DMS153 (cell line): ENCODE measurements at places on chromosomes 6 and 20.

GRCh38 chr20:58112017-58112781 lies 116.3 kb downstream of the ANKRD60 start:
- no peak for DNase-seq

DNA sequence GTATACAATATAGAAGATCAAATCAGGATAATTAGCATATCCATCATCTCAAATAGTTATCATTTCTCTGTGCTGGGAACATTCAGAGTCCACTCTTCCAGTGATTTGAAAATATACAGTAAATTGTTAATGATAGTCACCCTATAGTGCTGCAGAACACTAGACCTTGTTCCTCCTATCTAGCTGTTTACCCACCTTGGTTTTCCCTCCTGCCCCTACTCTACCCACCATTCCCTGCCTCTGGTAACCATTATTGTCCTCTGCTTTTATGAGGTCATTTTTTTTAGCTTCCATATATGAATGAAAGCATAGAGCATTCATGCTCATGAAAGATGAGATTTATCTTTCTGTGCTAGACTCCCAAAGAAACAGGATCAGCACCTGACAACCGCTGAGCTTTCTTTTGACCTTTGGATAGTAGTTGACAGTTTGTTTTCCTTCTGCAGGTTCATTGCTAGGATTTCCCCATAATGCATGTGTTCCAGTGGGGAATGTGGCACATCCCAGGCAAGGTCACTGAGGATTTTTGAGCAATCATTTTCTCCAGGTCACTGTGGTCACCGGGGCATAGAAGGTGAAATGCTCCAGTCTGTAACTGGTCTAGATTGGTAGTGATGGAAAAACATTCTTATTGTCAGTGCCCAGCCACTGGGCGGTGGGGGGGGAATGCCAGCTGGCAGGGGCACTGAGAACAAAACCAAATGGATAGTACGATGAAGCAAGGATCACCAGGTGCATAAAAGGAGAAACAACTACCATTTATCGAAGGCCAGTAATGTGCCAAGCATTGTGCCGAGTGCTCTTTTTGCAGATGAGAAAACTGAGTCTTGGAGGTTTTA lies 33.6 kb upstream of the BCAS1 start:
- no peak for DNase-seq

- DNase-seq, result no peak
These were observed 74.2 kb downstream of the SLC22A23 start for GRCh38 chr6:3382326-3383279.

GRCh38 chr6:2196079-2196679 lies 49.2 kb downstream of the GMDS start:
- no peak for DNase-seq

DNA sequence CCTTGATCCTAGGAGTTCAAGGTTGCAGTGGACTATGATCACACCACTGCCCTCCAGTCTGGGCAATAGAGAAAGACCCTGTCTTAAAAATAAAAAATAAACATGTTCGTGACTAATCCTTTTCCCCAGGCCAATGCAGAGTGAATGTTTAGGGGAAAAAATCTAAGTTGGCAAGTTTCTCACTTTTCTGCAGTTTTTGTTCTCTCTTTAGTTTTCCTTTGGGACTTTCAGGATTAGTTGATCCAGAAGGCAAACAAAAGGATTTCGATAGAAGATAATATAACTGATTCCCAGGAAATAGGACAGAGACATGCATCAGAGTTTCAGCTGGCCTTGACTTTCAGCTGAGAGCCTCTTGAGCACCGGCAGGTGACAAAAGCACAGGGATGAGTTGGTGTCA lies 53.3 kb downstream of the SOD2 start:
- no peak for DNase-seq

DNA sequence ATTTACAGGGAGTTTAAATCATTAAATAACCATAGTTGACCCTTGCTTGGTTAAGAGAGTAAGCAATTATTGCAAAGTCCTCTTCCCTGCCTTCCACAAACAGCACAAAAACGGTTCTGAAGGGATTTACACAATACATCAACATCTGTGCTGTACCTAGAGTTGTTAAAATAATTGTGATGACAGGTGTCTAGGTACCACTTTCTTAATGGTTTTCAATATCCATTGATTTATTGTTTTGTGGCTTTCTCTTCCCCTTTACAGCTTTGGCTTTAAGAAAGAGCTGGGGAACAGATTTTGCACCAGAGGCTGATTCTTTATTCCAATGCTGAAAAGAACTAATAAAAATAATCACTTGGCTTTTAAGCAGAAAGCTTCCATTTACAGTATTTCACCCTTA lies 598 bp upstream of the SOX4 start:
- peak; percentile 50 for DNase-seq

- DNase-seq, result no peak
These were observed 837.6 kb downstream of the TBC1D32 start for GRCh38 chr6:120496661-120497060.

GRCh38 chr6:23016696-23017095 lies 447.3 kb downstream of the HDGFL1 start:
- no peak for DNase-seq

GRCh38 chr20:16955462-16955861 lies 207.3 kb downstream of the OTOR start:
- no peak for DNase-seq

- no peak for DNase-seq
These were observed 46.8 kb downstream of the TRDN start for GRCh38 chr6:123589973-123590372.

DNA sequence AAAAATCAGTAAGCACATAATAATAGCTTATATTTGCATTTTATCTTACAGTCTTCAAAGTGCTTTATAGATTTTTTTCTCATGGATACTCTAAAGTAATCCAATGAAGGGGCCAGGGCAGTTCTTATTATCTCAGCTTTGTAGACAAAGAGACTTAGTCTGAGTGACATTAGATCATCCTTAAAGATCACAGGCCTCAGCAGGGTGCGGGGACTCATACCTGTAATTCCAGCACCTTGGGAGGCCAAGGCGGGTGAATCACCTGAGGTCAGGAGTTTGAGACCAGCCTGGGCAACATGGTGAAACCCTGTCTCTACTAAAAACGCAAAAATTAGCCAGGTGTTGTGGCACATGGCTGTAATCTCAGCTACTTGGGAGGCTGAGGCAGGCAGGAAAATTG lies 14.5 kb downstream of the FERMT1 start:
- DNase-seq, result no peak

DNA sequence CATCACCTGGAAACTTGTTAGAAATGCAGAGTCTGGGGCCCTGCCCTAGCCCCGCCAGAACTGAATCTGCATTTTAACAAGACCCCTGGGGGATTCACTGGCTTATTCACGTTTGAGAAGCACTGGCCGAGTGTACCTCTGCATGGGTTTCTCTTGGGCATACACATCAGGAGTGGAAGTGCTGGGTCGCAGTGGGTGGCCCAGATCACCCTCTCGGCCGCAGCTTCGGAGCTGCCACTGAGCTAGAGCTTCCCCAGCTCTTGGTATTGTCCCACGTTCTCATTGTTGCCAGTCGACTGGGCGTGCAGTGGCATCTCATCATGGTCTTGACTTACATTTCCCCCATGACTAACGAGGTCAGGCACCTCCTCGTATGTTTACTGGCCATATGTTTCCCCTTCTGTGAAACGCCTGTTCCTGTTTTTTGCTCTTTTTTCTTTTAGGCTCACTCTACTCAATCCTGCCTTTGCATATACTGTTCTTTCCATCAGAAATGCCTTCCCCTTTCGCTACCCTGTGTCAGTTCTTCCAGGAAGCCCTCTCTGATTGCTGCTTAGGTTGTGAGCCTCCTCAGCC lies 3.0 kb upstream of the DLGAP4 start:
- no peak for DNase-seq

DNA sequence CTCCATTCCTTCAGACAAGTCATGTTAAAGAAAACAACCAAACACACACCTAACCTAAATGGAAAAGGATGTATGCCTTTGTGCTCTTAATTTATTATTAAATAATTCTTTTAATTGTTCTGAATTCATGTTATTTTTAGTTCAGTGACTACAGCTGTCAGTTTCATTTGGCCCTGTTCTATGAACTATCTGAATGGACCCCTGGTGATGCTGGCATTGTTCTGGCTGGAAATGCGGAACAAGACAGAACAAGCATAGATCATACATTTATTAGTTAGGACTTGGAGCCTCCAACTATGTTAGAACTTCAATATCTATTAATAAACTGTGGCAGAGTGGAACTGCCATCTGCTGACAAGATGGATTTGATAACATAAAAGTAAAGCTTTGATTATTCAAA lies 5.7 kb downstream of the MAP3K7 start:
- DNase-seq, result no peak

GRCh38 chr20:50004229-50004628 lies 21.4 kb downstream of the SNAI1 start:
- no peak for DNase-seq

GRCh38 chr6:144482142-144482541 lies 197.0 kb downstream of the UTRN start:
- DNase-seq, result no peak

- DNase-seq, result no peak
These were observed 59.9 kb downstream of the TSHZ2 start for GRCh38 chr20:53032046-53032445.

DNA sequence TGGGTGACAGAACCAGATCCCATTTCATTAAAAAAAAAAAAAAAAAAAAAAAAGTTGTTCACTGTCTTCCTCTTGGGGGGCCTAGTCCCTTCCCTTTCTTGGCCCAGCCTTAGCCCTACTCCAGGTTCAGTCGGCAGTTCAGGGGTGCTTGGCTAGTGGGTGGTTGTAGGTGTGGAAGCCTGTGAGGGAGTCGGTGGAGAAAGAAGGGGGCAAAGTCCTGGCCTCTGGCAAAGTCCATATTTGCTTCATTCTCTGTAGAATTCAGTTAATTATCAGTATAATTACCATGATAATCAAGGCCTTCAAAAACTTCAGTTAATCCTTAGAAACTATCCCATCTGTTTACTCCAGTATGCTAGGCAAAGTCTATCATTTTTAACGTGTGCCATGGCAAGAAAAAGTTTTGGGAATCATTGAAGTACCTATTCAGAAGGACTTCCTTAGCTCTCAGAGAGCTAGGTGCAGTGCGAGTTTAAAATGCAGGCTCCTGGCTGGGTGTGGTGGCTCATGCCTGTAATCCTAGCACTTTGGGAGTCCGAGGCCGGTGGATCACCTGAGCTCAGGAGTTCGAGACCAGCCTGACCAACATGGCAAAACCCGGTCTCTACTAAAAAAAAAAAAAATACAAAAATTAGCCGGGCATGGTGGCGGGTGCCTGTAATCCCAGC lies 205.7 kb upstream of the ARG1 start:
- DNase-seq, result no peak

- DNase-seq, result no peak
These were observed 60.6 kb downstream of the COL12A1 start for GRCh38 chr6:75145211-75145610.

DNA sequence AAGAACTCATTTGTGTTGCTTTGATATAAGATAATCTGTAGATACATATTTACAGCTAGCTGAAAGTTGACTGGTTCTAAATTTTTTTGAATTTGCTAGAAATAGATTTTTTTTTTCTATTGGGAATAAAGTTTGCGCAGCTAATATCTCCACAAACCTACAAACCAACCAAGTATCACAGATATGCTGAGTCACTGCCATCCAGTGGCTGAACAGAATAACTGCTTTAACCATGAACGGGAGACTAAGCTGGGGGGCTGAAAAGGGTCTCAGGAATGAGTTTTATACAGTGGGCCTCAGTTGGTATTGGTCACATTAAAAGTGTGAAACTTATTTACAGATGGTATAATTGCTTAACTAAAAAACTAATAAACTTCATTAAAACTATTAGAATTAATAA lies 326.7 kb upstream of the CNR1 start:
- DNase-seq, result no peak

GRCh38 chr6:24883618-24884017 lies 52.1 kb downstream of the RIPOR2 start:
- DNase-seq, result no peak

DNA sequence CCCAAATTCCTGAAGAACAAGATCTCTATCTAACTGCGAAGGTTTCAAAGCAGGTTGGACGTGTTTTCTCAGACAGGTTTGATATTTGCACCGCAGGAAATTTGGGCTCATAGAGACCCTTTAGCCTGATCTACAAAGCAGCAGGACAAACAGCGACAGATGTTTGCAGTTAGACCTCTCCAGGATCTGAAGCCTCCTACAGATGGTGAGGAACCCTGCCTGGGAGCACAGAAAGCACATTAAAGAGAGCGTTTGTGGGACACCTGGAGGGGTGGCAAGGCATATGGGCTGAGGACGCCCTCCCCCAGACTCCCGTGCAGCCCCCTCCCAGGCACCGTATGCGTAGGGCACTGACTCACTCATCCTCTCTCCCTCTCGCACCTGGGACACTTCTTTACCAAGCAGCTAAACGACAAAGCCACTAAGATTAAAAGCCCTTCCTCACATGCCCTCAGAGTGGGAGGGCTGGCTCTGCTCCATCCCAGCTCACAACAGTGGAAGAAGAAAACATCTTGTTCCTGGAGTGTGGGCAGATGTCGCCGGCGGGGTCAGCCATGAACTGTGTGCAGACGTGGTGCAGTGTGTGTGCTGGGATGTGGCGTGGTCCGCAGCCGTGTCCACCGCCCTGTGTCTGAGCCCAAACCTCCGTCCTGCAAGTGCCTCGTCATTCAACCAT lies 249.7 kb upstream of the AFDN start:
- DNase-seq, result no peak

DNA sequence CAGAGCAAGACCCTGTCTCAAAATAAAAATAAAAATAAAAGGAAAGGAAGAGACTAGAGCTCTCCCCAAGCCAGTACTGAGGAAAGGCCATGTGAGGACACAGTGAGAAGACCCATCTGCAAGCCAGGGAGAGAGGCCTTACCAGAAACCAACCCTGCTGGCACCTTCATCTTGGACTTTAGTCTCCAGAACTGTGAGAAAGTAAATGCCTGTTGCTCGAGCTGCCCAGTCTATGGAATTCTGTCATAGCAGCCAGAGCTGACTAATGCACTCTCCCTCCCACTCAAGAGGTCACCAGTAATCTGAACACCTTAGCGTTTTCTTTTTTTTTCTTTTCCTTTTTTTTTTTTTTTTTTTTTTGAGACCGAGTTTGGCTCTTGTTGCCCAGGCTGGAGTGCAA lies 7.3 kb upstream of the PRPH2 start:
- no peak for DNase-seq

DNA sequence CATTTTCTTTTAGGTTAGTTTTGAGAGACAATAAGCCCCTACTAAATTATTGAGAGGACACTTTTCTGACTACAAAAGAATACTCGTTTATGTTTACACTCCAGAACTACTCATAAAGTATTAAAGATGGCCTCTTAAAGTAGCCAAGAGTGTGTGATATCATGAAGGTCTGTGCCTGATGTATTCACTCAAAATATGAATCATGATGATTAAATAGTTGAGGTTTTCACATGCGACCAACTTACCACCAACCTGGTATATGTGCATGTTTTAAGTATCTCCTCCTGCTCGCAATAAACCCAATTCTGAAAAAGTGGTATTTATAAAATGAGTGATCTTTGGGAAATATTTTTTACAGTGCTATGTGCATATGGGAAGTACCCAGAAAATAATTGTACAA lies 43.9 kb downstream of the IL20RA start:
- DNase-seq, result peak; percentile 29
